ENCODE measurements at places on chromosomes 3 and 15.

DNA sequence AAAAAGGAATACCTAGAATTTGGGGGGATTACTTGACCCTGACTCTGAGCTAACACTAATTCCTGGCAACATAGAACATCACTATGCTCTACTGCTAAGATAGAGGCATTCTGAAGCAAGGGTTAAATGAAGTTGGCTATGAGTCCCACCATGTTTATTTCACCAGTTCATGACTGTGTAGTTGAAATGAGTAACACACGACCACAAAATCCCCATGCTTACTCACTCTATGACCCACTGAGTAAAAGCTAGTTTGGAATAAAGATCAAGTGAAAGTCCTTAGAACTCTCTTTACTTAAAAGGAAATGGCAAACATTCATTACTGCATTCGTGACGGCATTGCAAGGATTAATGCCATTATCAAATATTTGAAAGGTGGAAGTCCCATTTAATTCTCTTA, 47.4 kb downstream of the MRPL46 start:
- DNase-seq, result no peak

- DNase-seq, result no peak
Observed at GRCh38 chr3:100825574-100825973, 116.3 kb downstream of the TFG start.

- DNase-seq, result no peak
Observed at GRCh38 chr15:49435174-49435573, 12.1 kb downstream of the FGF7 start.

GRCh38 chr3:105798381-105798934, 70.4 kb downstream of the CBLB start:
- peak; percentile 48 for DNase-seq

DNA sequence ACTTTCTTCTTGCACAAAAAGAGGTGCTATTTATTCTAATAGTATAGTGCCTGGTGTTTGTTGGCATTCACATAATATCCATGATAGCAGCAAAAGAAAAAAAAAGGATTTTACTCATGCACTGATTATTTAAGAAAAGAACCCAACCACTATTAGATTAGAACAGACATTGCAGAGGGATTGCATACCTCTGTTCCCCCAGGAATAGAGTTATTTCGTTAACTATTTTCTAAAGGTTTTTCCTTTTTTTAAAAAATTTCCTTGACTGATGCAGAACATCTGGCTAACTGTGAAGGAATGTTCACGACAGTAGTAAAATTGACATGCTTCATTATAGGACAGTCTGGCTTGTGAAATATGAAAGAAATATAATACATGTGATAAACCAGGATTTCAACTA, 136.6 kb upstream of the PTX3 start:
- no peak for DNase-seq

GRCh38 chr3:17802950-17803349, 60.5 kb upstream of the TBC1D5 start:
- DNase-seq, result no peak

- no peak for DNase-seq
Observed at GRCh38 chr3:115212615-115213014, 65.5 kb upstream of the ZBTB20 start.

- DNase-seq, result peak; percentile 55
Observed at GRCh38 chr3:67048067-67048714, 50.1 kb downstream of the KBTBD8 start.

DNA sequence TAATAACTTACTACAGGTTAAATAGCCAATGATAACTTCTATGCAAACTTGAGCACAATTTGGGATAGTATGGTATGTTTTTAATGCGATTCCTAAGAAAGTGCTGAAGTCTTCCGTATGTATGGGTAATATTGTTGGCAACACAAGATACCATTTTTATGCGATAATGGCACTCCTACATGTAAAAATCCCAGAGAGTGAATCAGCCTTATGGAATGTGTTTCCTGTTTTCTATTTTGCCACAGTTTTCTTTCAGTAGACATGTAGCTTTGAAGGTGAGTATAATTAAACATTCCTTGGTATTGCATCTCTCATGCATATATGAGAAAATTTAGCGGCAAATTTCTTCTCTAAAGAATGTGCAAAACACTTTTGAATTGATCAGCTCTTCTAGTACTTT, 396.8 kb upstream of the AZI2 start:
- no peak for DNase-seq

Data from SIG-M5 (cell line).